ENCODE measurements at places on chromosomes 1 and 21. TPM values are rescaled to one million over a fixed set of nuclear protein-coding genes. Genes with fewer than 3 reads are reported as not detected.

TCEA3 gene
- total RNA-seq: 14.0 TPM

GCLM gene
- total RNA-seq: 20.3 TPM

ZC3H11A gene
- total RNA-seq: 95.5 TPM

FCN3 gene
- not detected for total RNA-seq
